NCI-H2227 treated with DMSO at 0.1 percent for 48 hours (cell line): ENCODE measurements at places on chromosomes 1 and 21.

DNA sequence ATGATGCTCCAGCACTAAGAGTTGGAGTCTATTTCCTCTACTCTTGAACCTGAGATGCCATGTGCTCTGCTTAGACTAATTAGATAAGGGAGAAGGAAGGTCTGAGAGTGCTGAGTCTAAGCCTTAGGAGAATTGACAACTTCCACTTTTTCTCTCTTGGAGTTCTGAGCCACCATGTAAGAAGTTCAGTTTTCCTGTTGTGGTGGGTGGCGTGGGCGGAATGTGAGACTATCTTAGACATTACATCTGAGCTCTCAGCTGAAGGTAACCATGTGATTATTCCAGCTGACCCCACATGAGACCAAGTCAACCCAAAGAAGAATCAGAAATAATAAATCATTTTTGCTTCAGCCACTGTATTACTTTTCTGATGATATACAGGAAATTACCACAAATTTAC, 404.5 kb upstream of the LRRC7 start:
- DNase-seq = no peak

- DNase-seq = no peak
Observed at GRCh38 chr1:52814465-52814864, 28.1 kb upstream of the ZYG11A start.

GRCh38 chr1:7679159-7679872, 91.8 kb upstream of the VAMP3 start:
- no peak for DNase-seq

GRCh38 chr1:192554904-192555303, 20.7 kb upstream of the RGS1 start:
- no peak for DNase-seq

- no peak for DNase-seq
Observed at GRCh38 chr1:236543065-236543669, 19.4 kb downstream of the LGALS8 start.

GRCh38 chr1:23845163-23845562, 19.9 kb upstream of the HMGCL start:
- DNase-seq = no peak

GRCh38 chr1:24301785-24302175, 17.4 kb upstream of the GRHL3 start:
- no peak for DNase-seq

DNA sequence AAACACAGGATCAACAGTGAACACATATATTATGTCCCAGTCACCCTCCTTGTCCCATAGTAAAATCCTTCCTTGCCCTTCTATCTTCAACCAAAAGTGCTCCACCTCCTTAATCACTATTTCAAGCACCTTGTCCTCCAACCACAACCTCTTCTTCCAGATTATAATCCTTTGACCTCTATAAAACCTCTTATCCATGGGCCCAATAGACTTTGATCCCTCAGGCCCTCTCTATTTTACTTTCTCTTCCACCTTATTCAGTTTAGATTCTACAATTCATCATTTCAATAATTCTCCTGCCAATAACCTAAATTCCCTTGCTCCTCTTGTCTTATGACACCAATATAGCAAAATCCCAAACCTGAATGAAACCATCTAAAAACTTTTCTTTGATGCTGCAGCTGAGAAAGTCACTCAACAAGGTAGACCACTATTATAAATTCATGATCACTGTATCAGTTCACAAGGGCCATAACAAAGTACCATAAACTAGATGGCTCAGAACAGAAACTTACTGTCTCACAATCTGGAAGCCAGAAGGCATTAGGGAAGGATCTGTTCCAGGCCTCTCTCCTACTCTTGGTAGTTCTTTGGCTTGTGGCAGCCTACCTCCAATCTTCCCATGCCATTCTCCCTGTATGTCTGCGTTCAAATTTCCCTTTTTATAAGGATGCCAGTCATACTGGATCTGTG, 24.8 kb downstream of the EPS15 start:
- no peak for DNase-seq

- no peak for DNase-seq
Observed at GRCh38 chr1:113657126-113657525, 102.2 kb downstream of the PHTF1 start.

DNA sequence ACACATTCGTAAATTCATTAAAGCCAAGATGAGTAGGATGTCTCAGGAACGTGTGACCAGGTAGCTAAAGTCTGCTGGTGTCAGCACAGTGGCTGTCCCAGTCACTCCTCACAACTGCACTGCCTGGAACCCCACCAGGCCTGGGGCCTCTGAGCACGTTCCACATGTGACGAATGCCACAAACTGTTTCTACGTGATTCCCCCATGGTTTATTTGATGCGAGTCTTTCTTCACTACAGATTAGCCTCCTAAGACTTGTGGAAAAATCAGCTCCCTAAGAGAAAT, 33.2 kb downstream of the PRDM15 start:
- DNase-seq = no peak

DNA sequence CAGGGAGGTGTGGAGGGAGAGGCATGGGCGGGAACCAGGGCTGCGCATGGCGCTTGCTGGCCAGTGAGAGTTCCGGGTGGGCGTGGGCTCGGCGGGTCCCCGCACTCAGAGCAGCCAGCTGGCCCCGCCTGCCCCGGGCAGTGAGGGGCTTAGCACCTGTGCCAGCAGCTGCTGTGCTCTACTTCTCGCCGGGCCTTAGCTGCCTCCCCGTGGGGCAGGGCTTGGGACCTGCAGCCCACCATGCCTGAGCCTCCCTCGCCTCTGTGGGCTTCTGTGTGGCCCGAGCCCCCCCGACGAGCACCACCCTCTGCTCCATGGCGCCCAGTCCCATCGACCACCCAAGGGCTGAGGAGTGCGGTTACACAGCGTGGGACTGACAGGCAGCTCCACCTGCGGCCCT, 38.6 kb upstream of the WARS2 start:
- DNase-seq = no peak

- peak; percentile 82 for DNase-seq
Observed at GRCh38 chr1:108610073-108610472, 50.2 kb downstream of the EEIG2 start.

- DNase-seq = peak; percentile 37
Observed at GRCh38 chr1:26597629-26598039, 68.1 kb downstream of the RPS6KA1 start.

- DNase-seq = no peak
Observed at GRCh38 chr1:174789399-174789798, 210.3 kb upstream of the CACYBP start.

DNA sequence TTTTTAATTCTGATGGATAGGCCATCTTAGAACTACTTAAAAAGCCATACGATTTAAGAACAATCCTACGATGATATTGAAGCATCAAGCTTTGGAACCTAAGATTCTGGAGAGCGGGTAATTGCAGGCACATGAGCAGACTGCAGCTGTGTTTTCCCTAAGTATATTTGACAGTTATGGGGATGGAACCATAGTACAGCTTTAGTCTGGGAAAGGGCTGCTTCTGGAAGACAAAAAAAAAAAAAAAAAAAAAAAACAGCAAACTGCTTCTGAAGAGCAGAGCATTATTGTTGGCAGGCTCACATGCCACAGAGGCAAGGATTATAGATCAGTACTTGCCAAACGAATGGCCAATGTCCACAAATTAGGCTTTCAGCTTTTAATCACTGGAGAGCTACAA, 1618.7 kb downstream of the AMY1C start:
- no peak for DNase-seq
